ENCODE measurements at places on chromosomes 11 and 22.

DNA sequence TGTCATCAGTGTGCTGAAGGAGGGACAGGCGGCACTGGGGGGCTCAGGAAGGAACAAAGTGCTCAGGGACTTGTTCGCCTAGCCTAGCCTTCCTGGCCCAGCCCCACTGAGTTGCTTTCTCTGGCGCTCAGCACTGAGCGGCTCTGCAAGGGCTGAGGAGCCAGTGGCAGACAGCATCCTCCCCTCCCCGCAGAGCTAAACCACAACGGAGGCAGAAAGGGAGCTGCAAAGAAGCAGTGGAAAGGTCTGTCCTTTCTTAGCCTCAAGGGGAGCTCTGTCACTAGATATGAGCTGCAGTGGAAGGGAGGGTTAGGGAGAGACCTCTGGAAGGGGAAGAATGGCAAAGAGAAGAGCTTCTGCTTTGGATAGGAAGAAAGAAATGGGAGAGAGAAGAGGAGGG is 89.7 kb upstream of the PHOX2A start:
- DNase-seq: peak; percentile 79

DNA sequence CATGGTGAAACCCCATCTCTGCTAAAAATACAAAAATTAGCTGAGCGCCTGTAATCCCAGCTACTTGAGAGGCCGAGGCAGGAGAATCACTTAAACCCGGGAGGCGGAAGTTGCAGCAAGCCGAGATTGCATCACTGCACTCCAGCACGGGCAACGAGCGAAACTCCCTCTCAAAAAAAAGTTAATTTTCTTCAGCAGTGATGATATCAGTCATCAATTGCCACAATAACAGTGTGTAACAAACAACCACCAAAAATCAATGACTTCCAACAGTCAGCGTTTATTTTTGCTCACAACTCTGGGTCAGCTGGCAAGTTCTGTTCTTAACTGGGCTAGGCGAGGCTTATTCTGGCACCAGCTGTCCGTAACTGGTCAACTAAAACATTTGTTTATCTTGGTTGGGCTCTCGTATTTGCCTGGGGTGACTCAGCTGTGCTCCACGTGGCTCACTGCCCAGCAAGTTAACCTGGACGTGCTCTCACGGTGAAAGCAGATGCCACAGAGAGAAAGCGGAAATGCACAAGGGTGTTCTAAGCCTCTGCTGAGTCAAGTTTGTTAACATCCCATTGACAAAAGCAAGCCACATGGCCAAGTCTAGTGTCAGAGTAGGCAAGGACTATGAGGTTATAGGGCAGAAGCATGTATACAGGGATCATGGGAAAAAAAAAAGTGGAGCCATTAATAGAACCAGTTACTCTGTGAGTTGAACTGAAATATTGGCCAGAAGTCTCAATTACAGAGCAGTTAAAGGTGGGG is 52.1 kb downstream of the LHFPL7 start:
- DNase-seq: no peak

GRCh38 chr22:46730568-46731245 is 7.3 kb downstream of the CERK start:
- DNase-seq: no peak

GRCh38 chr11:67349928-67350465 is 3.3 kb downstream of the POLD4 start:
- DNase-seq: no peak

- DNase-seq: peak; percentile 82
Observed at GRCh38 chr11:36097219-36097650, 153.4 kb downstream of the LDLRAD3 start.

DNA sequence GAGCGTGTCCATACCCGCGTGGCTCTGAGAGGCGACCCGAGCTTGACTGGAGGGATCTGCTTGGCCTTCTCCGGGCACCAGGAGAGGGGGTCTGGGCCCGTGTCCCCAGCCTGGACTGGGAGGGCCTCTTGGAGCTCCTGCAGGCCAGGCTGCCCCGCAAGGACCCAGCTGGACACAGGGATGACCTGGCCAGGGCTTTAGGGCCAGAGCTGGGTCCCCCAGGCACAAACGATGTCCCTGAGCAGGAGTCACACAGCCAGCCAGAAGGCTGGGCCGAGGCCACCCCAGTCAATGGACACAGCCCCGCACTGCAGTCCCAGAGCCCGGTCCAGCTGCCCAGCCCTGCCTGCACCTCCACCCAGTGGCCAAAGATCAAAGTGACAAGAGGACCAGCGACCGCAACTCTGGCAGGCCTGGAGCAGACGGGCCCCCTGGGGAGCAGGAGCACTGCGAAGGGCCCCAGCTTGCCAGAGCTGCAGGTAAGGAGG is 38.2 kb downstream of the TRIOBP start:
- DNase-seq: no peak

DNA sequence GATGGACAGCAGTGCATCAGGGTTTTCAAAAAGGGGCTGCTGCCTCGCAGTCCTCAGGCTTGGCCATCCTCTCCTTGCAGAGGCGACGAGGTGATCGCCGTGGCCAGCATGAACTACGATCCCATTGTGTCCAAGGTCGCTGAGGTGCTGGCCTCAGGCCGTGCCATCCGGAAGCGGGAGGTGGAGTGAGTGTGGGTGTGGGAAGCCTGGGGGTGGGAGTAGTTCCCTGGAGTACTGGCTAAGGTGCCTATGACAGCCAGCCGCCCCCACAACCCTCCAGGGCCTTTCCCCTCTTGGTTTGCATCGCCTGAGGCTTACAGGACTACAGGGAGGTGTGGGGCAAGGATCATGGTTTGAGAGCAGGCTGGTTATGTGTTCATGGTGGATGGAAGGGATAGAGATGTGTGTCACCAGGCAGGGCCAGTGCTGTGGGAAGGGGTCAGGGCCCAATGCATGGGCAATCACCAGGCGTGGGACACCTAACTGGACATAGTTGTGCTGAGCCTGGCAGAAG is 2.1 kb upstream of the LZTR1 start:
- DNase-seq: no peak

- no peak for DNase-seq
Observed at GRCh38 chr11:7551571-7551970, 37.8 kb downstream of the PPFIBP2 start.

DNA sequence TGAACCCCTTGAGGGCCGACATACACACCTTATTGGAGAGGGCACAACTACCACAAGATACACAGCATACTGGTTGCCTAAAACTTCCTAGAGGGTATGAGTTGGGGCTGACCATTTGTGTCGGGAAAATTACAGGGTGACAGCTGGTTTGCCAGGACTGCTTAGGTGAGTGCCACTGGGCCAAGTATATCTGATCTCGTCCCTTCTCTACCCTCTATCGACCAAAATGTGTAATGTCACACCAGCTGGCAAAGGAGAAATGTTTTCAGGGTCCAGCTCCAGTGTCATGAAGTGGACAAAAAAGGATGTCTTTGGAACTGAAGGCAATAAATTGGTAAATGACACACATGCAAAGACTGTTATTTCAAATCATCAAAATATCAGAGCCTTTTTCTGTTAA is 126.1 kb downstream of the PGR start:
- no peak for DNase-seq

- DNase-seq: no peak
Observed at GRCh38 chr22:30574997-30575671, 669 bp upstream of the GAL3ST1 start.

DNA sequence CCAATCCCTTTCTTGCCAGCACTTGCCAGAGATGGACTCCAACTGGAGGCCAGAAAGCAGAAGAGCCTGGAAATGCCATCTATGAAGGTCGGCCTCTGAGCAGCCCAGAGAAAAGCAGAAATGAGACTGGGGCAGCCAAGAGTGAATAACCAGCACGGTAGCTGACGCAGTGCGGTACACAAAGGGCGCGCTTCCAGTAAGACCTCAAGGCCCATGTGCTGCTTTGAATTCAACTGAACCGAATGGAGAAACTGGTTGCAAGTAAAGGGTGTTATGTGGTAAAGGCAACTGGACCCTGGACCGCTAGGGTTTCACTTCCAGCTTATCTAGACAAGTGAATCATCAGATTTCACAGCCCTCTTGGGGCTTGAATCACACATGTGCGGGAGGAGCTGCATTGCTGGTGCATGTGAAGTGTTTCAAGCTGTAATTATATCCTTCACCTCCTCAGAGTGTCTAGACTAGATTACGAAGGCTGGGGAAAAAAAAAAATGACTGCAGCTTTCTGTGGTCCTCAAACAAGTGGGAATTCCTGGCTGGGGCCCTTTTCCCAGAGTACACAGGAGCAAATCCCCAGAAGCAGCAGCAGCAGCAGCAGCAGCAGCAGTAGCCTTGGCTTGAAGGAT is 128.9 kb downstream of the CCDC34 start:
- no peak for DNase-seq

GRCh38 chr11:124834526-124835180 is 30.6 kb upstream of the ROBO3 start:
- DNase-seq: no peak

DNA sequence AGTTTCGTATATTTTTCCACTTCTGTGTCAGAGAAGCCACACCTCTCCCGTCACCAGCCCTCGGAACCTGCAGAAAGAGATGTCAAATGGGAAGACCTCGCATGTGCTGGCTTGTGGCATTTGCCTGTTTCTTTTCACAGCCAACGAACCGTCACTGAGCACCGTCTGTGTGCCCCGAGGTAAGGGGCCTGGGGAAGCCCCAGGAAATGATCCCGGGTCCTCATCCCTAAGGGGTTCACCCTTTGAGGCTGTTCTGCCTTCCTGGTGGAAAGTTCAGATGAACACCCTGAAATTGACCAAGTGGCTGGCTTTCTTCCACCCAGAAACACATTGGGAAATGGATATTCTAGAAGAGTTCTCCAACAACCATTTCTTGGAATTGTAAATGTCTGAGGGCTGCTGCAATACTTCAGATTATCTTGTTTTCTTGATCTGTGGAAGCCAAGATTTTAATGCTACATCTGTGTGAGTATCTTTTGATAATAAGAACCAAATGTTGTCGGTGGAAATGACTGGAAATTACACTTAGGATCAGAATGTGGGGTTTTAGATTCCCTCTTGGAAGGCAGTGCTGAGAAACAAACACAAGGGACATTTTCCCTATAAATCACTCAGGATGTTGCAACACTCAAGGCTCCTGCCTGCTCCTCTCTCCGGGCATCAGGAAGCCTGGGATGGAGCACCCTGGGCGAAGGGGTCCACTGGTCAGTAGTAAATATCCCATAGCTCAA is 37.6 kb downstream of the RIBC2 start:
- DNase-seq: no peak

DNA sequence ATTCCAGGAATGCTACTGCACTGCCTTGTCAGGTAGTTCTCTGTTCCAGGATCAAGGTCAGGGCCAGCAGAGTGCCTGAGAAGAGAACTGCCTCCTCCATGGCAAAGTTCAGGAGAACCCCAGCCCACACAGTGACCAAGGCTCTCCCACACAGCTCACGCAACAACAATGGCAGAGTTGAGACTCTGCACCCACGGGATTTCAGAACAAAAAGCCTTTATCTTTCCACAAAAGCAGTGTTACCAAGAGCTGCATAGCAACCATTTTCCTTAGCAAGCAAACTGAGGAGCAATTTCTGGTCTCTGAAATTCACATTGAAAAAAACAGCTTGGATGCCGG is 11.1 kb downstream of the PLAAT3 start:
- DNase-seq: no peak

- no peak for DNase-seq
Observed at GRCh38 chr11:91761406-91762025, 463.1 kb upstream of the FAT3 start.

- DNase-seq: no peak
Observed at GRCh38 chr11:19474211-19474610, 233.5 kb upstream of the E2F8 start.

DNA sequence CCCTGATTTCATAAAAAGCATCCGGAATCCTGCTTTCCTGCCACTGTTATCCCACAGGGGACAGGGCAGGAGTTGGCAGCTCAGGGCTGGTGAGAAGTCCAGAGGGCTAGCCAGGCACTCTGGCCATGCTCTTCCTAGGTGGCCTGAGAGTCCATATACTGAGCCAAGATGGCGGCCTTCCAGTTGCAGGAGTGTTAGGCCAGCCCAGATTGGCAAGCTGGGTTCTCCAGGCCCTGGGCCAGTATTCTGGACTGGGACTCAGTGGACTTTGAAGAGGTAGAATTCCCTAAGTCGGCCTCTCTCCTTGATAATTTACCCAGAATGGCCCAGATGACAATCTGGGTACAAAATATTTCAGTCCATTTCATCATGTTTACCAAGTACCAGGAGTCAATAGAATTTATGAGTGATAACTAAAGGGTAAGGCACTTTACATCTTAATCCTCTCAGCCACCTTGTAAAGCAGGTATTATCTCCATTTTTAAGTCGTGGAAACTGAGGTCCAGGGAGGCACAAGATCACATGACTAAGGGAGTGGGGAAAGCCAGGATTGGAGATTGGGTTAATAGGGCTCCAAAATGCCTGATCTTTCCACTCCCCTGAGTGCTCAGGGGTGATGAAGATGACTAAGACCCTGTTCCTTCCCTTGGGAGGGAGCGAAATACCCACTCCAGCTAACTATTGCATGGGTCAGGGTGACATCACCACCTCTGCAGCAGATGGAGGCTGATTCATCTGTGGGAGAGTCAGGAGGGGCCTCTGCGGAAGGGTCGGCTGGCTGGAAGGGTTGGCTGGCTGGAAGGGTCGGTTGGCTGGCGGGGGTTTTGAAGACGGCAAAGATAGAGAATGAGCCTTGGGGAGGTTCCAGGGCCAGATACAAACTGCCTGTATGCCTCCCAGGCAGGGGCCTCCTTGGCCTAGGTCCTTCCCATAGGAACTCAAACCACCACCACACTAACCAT is 1.2 kb upstream of the MICALL1 start:
- no peak for DNase-seq

GRCh38 chr11:126337474-126338241 is 17.8 kb upstream of the ST3GAL4 start:
- DNase-seq: no peak

DNA sequence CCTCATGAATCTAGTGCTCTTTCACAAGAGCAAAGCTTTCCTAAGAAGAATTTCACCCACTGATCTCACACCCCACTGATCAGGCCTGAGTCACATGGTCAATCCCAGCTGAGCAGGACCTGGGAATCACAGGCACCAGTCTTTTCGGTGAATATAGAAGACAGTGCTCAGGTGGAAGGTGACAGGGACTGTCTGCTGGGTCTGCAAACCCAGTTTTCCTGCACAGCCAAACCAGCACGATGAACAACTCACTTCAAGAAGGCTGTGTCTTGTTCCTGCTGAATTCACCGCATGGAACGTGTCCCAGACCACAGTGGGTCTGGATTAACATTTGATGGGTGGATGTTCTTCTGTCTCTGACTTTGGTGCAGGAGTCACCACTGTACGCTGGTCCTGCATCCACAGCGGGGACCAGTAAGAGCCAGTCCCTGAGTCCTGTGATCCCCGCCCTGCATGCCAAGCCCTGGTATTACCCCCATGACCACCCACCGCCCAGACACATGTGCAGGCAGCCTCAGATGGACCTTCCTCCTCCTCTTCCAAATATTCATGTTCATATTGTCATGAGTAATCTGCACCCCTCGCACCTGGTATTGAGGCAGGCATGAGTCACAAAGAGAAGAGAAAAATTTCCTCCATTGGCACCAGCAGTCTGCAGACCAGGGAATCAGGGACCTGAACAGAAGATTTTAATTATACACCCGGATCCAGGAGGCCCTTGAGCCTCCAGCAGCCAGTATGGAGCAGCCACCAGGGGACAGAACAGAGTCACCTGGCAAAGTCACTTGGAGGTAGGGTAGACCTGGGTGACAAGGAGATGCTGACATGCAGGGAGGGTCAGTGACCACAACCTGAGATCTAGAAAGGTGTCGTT is 8.6 kb upstream of the IGLL5 start:
- no peak for DNase-seq

- DNase-seq: peak; percentile 95
Observed at GRCh38 chr22:30881361-30882183, 87.0 kb downstream of the MORC2 start.

- no peak for DNase-seq
Observed at GRCh38 chr11:9138133-9138453, 46.7 kb upstream of the SCUBE2 start.

- peak; percentile 50 for DNase-seq
Observed at GRCh38 chr11:839875-840617, 2.3 kb downstream of the POLR2L start.

GRCh38 chr22:44995105-44995514 is 14.7 kb downstream of the PHF21B start:
- DNase-seq: no peak

Measured in hematopoietic multipotent progenitor cell treated with erythropoietin and hydrocortisone succinate and interleukin-3 and kit ligand, for 6 days (in vitro differentiated cells).